ENCODE measurements at places on chromosomes 7 and 10.

GRCh38 chr7:11082552-11083213 is 109.0 kb downstream of the PHF14 start:
- DNase-seq: no peak

- no peak for DNase-seq
These were observed 6.5 kb downstream of the WDR91 start for GRCh38 chr7:135204876-135205275.

GRCh38 chr10:88260329-88261051 is 322.6 kb downstream of the RNLS start:
- no peak for DNase-seq

- DNase-seq: no peak
These were observed 59.6 kb upstream of the ADGRA1 start for GRCh38 chr10:133028158-133028557.

DNA sequence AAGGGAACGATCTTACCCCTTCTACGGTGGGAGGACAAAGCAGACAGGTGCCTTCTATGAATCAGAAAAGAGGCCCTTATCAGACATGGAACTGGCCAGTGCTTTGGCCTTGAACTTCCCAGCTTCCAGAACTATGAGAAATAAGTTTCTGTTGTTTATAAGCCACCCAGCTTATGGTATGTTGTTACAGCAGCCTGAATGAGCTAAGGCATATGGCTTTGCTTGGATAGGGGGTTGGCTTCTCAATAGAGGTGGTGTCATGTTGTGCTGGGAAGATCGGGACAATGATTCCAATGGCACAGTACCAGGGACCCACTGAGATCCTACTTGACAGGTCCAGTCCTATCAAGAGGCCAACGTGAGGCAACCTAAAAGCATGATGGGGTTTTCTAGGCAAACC is 183.4 kb upstream of the BMPER start:
- no peak for DNase-seq
